ENCODE measurements at places on chromosomes 5 and 9.

DNA sequence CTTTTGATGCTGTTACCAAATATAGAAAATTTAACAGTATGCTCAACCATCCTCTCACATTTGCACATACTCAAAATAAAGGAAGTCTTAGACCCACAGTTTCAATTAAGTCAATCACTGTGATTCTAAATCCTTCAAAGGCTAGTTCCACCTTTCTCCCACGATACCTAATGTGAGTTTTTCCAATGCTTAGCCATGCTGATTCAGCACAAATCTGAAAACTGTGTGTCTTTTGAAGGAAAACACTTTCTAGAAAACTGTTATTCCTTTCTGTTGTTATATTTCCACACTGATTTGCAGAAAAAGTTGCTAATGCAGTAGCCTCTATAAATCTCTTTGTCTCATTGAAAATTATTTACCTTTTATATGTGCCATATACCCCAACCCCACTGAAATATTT is 645.7 kb downstream of the PRR16 start:
- DNase-seq, result no peak

- DNase-seq, result no peak
Observed at GRCh38 chr5:89260254-89260653, 377.3 kb upstream of the MEF2C start.

GRCh38 chr5:173291722-173292658 is 36.2 kb downstream of the STC2 start:
- no peak for DNase-seq

GRCh38 chr5:158465086-158465972 is 606.4 kb upstream of the CLINT1 start:
- DNase-seq, result no peak

DNA sequence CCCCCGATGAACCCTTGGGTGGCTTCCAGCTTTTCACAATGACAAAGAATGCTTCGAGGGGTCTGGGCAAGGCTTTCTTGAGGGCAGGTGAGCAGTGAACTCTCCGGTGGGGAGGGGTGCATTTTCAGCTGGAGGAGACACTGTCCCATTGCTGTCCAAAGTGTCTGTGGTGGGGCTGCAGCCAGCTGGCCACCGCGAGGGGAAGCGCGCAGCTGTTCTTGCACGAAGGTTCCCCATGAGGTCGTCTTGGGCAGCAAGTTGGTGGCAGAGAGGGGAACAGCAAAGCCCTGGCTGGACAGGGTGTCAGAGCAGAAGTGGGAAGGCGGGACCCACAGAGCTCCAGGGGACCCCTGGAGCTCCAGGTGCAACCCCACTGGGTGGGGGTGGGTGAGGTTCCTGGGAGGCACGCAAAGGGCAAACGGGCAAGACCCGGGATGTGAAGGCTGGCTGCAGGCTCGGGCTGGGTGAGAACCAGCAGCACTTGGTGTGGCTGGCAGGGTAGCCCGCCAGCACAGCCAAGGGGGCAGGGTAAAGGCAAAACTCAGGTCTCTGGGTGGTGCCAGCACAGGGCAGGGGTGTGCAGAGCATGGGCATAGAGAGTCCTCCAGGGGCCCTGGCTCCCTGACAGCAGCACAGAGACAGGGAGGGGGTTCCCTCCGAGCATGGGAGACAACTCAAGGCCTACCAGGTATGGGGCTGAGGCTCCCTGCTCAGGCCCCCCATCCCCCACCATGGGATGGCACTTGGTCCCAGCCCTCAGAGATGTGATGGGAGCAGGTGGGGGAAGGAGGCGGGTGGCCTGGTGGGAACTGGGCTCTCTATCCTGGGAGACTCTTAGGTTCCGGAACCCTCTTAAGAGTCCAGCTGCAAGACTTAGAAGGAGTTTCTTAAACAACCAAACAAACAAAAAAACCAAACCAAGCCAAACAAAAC is 26.6 kb downstream of the TSPAN17 start:
- no peak for DNase-seq

DNA sequence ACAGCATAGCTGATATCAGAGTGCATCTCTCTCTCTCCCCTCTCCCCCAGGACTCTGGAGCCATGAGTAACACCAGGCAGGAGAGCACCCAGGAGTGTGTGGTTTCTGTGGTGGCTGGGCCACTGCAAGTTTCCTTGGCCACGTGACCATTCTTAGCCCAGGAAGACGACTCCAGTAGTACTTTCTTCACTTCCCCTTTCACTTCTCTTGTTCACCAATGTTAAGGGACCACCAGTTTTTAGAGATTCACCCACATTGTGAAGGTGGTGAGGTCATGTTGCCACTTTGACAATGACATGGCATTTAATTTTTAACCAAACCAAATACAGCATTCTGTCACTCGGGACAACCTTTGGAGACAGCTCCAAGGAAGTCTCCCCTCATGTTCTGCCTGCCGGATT is 17.9 kb upstream of the DAPK1 start:
- DNase-seq, result no peak

- no peak for DNase-seq
Observed at GRCh38 chr5:40976041-40976440, 66.7 kb downstream of the C7 start.

- no peak for DNase-seq
Observed at GRCh38 chr9:137217276-137218211, 4.5 kb downstream of the RNF208 start.

- no peak for DNase-seq
Observed at GRCh38 chr5:93569300-93570160, 11.5 kb downstream of the NR2F1-AS1 start.

GRCh38 chr9:72360324-72360723 is 4.7 kb downstream of the ZFAND5 start:
- no peak for DNase-seq

GRCh38 chr5:38596981-38597380 is 40.5 kb upstream of the LIFR start:
- no peak for DNase-seq

DNA sequence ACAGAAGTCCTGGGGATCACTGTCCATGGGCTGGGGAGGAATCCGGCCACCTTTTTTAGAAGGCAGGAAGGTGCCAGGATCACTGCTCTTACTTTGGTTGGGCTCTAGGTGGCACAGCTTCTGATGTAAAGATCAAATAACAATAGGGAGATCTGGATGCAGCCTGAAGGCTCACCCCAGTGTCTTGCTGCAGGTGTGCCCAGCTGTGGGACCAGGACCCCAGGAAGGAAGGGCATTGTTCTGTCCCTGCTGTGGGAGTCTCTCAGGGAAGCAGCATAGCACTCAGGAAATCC is 69.6 kb downstream of the DAB2IP start:
- DNase-seq, result no peak

- DNase-seq, result no peak
Observed at GRCh38 chr5:175862131-175863012, 9.0 kb upstream of the CPLX2 start.

DNA sequence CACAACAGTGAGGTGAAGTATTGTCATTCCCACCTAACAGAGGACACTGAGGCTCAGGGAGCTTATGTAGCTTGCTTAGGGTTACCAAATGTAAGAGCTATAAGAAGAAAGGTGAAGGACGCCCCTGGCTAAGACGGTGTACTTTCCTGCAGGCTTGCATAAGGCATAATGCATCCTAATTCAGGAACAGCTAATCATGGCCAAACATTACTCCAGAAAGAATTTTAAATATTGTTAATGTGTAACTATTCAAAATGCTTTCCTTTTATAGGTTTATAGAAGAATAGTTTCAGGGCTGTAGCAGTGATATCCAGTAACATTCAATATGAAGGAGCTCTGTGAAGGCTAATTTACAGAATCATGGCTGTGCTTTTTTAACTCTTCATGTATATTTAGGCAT is 479.1 kb downstream of the BNC2 start:
- no peak for DNase-seq

DNA sequence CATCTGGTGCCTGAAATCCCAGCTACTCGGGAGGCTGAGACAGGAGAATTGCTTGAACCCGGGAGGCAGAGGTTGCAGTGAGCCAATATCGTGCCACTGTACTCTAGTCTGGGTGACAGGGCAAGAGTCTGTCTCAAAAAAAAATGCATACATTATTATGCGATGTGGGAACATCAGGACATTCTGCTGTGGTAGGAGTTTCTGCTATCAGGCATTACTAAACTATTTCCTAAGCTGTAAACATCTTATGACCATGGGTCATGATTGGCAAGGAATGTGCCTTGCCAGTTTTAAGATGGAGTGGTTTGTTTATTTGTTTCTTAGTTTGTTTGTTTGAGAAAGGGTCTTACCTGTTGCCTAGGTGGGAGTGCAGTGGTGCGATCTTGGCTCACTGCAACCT is 45.1 kb upstream of the FAM120A start:
- no peak for DNase-seq

GRCh38 chr5:177446200-177447065 is at the start of gene PRR7:
PRR7 (plus strand) TSS chr5:177446814; CDS start chr5:177455068, 8,254 bp downstream.
- peak; percentile 40 for DNase-seq

DNA sequence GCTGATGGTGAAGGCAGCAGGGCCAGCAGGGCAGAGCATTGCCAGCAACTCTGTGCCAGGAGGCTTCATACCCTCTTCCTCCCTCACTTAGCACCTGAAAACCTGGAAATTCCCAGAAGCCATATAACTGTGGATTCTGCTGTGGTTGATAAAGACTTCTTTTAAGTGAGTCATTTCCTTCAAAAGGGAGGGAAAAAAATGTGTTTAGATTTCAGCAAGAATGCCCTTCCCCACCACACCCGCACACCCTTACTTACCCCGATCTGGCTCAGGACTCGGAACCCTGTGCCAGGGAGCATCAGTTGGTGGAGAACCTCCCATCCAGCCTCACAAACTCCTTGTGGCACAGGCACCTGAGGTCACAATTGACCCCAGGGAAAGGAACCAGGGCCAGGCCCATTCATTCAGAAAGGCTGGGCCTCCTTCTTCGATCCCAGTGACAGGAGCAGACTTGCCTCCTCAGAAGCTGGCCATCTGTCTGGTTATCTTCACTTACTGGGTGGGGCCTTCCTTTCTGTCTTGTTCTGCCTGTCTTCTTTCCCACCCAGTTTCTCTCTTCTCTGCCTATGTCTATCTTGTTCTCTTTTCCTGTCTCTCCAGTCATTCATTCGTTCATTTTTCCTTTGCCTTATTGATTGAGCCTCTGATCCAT is 62.6 kb downstream of the PLAC8L1 start:
- no peak for DNase-seq

- DNase-seq, result no peak
Observed at GRCh38 chr5:139725073-139725830, 70.4 kb upstream of the PSD2 start.

DNA sequence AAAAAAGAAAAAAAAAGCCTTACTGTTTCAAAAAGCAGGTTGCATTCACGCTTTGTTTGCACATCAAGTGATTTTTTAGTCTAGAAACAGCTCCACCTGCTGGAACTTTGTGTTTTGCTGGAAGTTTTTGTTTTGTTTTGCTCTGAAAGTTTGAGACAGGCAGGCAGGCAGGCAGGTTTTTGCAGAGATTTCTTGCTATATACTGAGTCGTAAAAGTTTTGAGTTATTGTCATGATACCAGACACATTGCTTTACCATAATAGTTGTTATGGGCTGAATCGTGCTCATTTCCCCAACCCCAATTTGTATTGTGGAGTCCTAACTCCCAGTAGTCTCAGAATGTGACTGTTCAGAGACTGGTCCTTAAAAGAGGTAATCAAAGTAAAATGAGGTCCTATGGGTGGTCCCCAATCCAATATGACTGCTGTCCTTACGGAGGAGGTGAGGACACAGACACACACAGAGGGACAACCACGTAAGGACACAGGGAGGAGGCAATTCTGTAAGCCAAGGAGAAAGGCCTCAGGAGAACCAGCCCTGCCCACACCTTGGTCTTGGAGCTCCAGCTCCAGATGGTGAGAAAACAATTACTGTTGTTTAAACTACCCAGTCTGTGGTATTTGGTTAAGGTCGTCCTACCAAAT is 20.9 kb downstream of the OR2Y1 start:
- DNase-seq, result peak; percentile 5

DNA sequence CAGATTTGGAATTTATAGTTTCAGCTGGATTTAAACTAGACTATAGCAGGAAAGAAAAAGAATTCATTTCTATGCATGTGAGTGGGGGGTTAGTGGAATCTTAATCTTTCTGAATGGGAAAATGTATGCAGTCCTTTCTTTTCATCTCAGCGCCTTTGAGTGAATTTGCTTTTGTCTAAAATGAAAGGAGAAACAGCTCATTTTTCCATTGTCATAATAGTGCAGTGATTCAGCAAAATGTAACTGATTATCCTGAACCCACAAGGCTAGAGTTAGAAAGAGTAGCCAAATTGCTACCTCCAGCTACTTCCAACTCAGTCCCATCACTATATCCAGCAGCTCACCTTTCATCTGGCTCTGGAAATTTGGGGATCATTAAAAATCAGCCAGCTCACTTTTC is 134.4 kb downstream of the ADAMTSL1 start:
- DNase-seq, result no peak

DNA sequence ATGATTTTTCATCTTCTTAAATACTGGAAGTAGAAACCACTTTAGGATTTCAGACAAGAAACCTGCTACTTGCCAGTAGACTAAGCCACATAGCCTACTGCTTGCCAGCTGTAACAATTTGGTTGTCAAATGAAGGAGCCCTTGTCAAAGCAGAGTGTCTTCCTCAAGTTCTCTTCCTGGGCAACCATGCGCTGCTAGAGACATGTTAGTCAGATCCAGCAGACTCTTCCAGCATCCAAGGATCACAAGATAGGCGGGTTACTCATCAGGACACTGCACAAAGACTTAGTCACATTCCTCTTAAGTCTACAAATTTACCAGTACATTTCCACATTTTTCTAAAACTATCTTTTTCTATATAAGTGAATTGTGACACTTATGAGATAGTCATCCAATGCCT is 24.4 kb downstream of the SKIC3 start:
- no peak for DNase-seq

DNA sequence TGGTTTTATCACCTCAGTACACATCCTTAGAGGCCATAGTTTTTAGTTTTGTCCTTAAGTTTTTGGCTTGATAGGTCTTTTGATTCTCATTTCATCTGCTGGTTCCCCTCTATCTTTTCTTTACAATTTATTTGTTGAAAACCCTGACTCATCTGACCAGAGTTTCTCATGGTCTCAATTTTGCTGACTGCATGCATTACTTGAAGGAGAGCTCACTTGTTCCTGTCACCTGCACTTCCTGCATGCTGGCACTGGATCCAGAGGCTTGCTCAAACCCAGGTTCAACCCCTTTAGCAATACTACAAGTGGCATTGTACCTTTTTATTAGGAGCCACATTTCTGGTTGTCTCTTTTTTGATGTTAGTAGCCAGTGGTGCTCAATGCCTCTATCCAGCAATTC is 26.7 kb downstream of the FBXO10 start:
- no peak for DNase-seq

DNA sequence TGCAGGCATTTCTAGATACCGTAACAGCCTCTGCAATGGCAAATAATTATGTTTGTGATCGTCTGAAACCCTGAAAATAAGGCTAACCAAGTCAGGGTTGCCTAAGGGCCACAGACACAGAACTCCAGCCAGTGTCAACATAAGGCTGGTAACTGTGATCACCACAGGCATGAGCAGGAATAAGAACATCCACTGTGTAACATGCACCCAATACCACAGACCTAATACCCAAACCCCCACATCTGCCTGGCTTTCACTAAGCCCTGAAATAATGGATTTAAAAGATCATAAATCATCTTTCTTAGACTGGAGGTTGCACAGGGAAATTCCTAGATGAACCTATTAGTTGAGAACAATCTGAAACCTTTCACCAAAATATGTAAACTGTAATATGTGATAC is 394.5 kb downstream of the NFIB start:
- DNase-seq, result no peak

Measured in stimulated activated CD4-positive, alpha-beta T cell treated with anti-CD3 and anti-CD28 coated beads, TNF-alpha, amount 100 ng/mL, for 4 hours (primary cell).